ENCODE measurements at places on chromosomes 3 and 15.

- no peaks in the 10 kb centered on the region for H3K4me1 ChIP-seq
- H3K4me3 ChIP-seq: no peak overlapping the region
- H3K27ac ChIP-seq: no peak overlapping the region
- no peaks in the 10 kb centered on the region for H3K36me3 ChIP-seq
- DNase-seq: no peak
Measured at GRCh38 chr3:117893638-117894037, 1141.0 kb downstream of the IGSF11 start.

DNA sequence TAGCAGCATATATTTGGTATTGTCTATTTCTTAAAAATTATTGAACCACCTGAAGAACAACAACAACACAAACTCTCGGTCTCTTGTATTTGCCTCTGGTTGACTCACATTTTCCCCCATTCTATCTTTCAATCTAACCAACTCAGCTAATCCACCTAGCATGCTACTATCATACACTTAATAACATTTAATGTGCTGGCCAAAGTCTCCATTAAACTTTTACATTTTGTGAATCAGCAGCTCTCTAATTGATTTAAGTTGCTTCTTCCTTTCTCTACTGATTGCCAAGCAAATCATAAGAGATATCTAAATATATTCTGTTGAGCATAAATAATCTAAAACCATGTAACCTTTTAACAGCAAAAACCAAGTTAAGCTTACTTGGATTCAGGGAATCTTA, 631.7 kb downstream of the IGSF11 start:
- DNase-seq: no peak
- no peak overlapping the region for H3K4me3 ChIP-seq
- H3K27me3 ChIP-seq: no peaks in the 10 kb centered on the region

GRCh38 chr15:78247911-78248310, 13.5 kb upstream of the ACSBG1 start:
- H3K27ac ChIP-seq: no peak overlapping the region
- peaks cover 27% of the 10 kb centered on the region for H3K4me1 ChIP-seq
- H3K36me3 ChIP-seq: no peaks in the 10 kb centered on the region
- H3K4me3 ChIP-seq: no peak overlapping the region
- DNase-seq: no peak

DNA sequence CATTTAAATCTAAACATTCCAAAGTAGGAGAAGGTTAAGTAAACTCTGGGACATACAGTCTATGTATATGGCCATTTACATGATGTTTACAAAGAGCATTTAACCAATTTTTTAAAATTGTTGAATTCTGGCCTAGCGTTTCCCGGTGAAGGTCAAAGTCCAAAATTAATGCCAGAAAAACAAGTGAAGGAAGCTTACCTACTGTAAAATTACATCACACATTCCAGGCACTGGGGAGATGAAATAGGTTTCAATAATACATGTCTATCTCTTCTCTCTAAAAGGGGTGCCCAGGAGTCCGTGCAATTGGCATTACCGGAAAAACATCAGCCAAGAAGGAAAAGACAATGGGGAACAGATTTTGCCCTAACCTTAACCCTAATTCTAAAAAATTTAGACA, 358.8 kb downstream of the VPS13C start:
- H3K4me3 ChIP-seq: no peak overlapping the region
- no peaks in the 10 kb centered on the region for H3K36me3 ChIP-seq
- H3K4me1 ChIP-seq: no peaks in the 10 kb centered on the region
- DNase-seq: no peak
- H3K27ac ChIP-seq: no peak overlapping the region

GRCh38 chr15:28977377-28978010, 91.7 kb downstream of the APBA2 start:
- H3K4me3 ChIP-seq: no peak overlapping the region
- no peak for DNase-seq
- H3K27ac ChIP-seq: no peak overlapping the region
- H3K4me1 ChIP-seq: peaks cover 23% of the 10 kb centered on the region

DNA sequence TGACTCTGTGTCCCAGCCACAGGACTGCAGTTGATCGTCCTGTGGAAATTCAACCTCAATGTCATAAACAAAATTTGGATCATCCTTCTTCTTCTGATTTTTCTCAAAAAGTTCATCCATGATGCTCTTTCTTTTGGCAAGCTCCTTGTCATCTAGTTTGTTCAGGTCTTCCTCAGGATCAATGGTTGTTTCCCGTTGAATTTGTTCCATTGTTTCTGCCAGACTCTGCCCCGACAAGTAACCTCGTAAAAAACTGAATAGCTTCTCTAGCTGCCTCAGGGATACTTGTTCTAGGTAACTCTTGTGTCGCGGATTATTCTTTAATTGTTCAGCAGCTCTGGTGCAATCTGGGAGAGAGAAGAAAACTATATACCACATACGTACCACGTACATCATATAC, 4.5 kb downstream of the CEP19 start:
- H3K36me3 ChIP-seq: no peaks in the 10 kb centered on the region
- peaks cover 8% of the 10 kb centered on the region for H3K4me1 ChIP-seq
- H3K4me3 ChIP-seq: no peak overlapping the region
- H3K27ac ChIP-seq: no peak overlapping the region
- peaks cover 10% of the 10 kb centered on the region for H3K27me3 ChIP-seq

DNA sequence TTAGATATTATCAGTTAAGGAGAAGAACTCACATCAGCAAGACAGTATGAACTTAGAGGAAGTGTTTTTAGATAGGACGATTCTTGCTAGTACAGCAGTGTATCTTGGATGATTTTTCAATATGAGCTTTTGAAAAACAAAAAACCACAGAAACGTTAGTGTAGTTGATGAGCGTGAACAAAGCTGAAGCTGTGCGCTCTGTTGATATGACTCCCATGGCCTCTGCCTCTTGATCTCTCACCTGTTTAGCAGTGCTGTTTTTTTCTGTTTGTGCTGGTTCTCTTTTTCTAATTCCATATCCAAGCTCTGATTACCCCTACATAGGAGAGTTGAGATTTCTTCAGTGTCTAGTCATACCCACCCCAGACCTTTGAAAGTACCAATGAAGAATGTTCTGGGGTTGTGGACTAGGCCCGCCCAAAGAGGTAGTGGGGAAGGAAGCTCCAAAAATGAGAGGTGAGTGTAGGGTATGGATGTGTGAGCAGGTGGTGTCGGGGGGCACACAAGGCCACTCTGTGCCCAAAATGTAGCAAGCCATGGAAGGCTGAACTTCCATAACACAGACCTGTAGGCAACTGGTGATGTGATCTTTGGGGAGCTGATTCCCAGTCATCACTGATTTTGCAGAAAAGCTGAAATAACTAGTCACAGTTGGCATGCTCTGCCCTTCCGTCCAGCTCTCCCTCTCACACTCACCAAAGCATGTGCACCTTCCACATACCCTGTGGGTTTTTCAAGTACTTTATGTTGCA, 20.0 kb upstream of the CMTM7 start:
- peaks cover 4% of the 10 kb centered on the region for H3K36me3 ChIP-seq
- no peak for DNase-seq
- H3K27me3 ChIP-seq: peaks cover 5% of the 10 kb centered on the region

GRCh38 chr15:39213385-39213840, 367.5 kb upstream of the THBS1 start:
- peaks cover 11% of the 10 kb centered on the region for H3K4me1 ChIP-seq
- no peak overlapping the region for H3K4me3 ChIP-seq
- DNase-seq: peak; percentile 18
- H3K36me3 ChIP-seq: no peaks in the 10 kb centered on the region
- H3K27me3 ChIP-seq: no peaks in the 10 kb centered on the region

DNA sequence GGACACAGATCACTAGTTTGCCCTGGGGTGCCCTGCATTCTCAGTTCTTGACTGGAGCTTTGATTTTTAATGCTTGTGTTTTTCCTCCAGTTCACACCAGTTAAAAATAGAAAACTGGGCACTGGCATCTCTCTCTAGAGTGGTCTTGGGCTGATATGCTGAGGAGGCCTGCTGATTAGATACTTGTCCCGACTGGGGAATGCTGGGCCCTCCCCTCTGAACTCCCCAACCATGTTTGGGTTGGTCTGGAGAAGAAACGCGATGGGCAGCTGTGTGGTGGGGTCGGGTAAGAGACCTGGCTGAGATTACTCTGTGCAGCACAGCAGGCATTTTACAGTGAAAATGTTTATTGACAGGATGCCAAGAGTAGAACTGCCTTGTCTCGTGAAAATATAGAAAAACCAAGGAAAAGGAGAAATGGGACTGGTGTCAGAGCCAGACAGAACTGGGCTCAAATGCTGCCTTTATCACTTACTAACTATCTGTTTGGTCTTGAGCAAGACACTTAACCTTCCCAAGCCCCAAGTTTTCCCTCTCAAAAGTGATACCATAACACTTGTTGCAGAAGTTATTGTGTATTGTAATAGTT, 1.6 kb upstream of the ACTC1 start:
- peaks cover 41% of the 10 kb centered on the region for H3K4me1 ChIP-seq
- no peak for DNase-seq
- H3K4me3 ChIP-seq: no peak overlapping the region
- H3K27me3 ChIP-seq: peaks cover 22% of the 10 kb centered on the region
